Activated T-helper 17 cell treated with anti-CD3 and anti-CD28 coated beads, Interleukin-2, amount 50 U/mL, for 72 hours (primary cell): ENCODE measurements at places on chromosomes 4 and X. TPM values are rescaled to one million over a fixed set of nuclear protein-coding genes. Genes with fewer than 3 reads are reported as not detected.

DNA sequence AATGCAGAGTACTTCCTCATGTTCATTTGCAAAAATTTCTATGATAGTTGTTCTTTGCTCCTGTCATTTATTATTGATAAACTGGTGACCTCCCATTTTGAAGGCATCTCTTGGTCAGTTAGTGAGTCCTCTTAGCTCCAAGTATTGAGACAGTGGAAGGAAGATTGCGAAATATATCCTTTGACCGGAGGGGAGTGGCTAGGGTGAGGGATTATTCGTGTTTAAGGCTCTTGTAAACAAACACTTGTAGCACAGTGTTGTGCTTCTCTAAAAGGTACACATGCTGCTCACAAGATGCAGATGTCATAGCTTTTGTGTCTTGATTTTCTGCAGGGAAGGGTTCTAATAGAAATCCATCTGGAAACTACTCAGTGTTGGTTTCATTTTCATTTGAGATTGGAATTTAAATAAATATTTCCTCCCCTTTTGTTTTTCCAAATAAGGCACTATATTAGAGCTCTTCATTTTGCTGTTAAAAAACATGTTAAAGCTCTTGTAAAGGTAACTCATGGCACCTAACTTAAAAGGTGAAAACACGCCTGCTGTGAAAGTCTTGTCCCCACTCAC, 21.8 kb downstream of the TXLNG start:
- no peak for ATAC-seq

Gene ASB5
- not detected for total RNA-seq

Gene ZNF732
- not detected for total RNA-seq

DNA sequence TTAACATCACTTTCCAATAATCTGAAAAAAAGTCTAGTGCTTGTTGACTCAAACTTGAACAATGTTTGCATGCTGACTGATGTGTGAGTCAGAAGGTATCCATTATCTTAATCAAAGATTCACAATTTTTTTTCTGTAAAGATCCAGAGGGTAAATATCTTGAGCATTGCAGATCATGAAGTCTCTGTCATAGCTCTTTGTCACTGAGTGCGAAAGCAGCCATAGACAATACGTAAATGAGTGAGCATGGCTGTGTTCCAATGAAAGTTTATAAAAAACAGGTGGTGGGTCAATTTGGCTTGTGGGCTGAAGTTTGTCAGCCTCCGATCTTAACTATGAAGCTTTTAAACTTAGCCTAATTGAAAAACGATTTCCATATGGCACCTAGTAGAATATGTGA, 37.7 kb downstream of the NHS start:
- ATAC-seq: no peak

Gene F8A2
- total RNA-seq: not detected

Gene UCP1
- not detected for total RNA-seq

DNA sequence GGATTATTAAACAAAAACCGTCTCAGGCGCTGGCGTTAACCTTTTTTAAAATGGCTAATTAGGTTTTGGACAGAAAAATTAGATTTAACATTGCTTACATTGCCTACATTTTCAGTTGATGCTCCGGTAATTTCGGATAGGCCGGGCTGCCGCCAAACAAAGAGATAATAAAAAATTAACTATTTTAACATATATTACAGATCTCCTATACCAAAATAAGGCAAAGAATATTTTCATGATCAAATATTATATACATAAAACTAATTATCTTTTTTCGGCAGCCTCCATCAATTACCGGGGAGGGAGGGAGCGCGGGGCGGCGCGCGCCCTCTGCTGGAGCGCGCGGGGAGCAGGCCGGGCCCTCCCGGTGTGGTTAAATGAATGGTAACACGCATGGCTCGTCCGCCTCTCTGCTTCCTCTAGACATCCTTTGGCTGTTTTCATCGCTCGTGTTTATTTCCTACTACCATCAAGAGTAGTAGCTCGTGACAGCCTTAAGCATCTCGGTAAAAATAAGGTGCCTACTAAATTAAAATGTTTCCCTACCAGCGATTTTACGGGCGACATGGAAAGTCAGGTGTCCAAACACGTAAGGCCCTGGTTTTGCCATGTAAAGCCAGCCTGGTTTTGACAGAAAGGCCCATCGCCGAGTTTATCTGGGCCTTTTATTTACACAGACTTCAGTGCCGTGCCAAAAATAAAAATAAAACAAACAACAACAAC, 52.4 kb upstream of the TMEM33 start:
- ATAC-seq: peak; percentile 83

Gene CLCN5
- 3.1 TPM for total RNA-seq

DNA sequence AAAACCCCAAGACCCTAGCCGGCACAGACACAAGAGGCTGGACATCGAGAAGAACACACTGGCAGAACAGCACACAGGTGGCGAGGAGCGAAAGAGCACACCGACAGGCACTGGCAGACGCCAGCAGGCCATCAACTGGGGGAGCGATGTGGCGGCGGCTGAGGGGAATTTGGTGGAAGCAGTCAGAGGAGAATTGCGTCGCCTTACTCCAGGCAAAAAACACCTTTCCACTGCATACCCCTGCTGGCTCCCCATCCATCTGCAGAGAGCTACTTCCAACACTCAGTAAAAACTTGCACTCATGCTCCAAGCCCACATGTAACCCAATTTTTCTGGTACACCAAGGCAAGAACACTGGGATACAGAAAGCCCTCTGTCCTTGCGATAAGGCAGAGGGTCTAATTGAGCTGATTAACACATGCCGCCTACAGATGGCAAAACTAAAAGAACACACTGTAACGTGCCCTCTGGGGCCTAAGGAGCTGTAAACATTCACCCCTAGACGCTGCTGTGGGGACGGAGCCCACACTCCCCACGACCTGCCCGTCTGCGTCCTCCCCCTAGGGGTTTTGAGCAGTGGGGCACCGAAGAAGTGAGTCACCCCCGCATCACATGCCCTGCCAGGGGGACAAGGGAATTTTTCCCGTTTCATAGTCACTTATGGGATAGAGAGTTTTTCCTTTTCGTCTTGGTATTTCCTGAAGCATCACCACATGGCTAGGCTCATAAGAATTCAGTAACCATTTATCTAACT, 262.3 kb downstream of the KCTD8 start:
- ATAC-seq: no peak

Gene DCAF4L1
- 0.73 TPM for total RNA-seq
